MG63 (cell line): ENCODE measurements at places on chromosomes 16 and 17.
A peak's percentile ranks its signal among the peaks of the same experiment; 100 is the strongest.

- no peak for DNase-seq
Observed at GRCh38 chr17:4950746-4951204, at the start of gene ENO3. ENO3 (plus strand) TSS chr17:4951119; CDS start chr17:4951830, 711 bp downstream.

DNA sequence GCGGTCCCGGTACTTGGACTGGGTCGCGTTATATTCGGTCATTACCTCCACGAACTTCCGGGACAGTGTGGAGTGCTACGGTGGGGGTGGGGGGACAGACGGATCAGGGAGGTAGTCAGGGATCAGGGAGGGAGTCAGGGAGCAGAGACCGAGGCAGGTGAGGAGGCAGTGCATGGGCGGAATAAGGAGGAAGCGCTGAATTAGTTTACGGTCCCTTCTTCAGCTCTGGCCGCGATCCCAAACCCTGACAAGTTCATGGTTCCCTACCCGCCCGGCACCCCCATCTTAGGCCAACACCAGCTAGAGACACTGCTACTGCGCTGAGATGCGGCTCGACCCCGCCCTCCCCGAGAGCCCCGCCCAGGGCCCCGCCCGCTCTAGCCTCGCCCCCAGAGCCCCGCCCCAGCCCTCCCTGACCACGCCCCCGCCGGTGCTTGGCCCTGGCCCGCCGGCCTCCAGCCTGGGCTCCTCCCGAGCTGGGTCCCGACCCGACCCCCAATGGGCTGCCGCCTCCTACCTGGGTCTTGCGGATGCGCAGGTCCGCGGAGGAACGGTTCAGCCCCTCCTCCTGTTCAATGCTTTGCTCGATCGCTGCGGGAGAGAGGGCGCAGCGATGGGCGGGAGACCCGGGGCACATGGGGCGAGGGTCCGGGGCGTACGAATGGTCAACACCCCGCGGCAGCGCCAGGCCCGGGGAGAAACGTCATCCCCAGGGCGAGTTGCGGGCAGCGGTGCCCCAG lies 12.1 kb downstream of the HSD3B7 start:
- peak; percentile 83 for DNase-seq

DNA sequence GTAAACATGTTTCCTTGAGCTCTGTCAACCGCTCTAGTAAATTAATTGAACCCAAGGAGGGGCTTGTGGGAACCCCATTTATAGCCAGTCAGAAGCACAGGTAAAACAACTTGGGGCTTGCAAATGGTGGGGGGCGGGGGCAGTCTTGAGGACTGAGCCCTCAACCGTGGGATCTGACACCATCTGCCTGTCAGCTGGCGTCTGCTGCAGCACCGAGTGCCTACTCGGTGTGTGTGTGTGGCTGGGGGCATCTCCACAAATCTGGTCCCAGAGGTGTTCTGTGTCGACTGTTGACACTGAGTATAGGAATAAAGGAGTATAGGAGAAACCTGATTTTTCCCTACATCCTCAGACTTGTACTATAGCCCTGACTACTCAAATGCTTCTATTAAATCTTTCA lies 20.6 kb downstream of the CREBBP start:
- no peak for DNase-seq

DNA sequence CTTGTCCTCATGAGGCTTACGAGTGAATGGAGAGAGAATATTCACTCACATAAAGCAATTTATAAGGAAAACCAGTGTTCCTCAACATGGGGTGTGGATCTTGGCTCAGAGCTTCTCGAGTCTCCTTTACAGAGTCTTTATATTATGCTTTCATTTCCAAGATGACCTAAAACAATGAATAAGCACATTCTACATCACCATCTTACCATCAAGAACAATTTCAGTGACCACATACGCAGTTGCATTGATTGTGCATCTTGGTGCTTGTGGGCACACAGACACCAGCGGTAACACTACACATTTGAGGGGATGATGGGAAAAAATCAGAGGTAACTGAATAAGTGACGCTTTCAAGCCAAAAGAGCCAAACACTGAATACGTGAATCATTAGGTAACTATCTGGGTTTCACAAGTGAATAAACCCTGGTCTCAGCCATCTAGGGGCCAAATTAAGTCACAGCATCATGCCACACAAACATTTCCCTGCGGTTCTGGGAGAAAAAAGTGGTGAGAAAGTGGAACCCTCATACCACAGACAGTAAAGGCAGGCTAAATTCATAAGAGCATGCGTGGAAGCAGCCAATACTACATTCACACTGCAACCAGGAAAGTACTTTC lies 9.4 kb downstream of the CWC25 start:
- no peak for DNase-seq

- no peak for DNase-seq
Observed at GRCh38 chr17:611202-611601, 103.4 kb downstream of the VPS53 start.

DNA sequence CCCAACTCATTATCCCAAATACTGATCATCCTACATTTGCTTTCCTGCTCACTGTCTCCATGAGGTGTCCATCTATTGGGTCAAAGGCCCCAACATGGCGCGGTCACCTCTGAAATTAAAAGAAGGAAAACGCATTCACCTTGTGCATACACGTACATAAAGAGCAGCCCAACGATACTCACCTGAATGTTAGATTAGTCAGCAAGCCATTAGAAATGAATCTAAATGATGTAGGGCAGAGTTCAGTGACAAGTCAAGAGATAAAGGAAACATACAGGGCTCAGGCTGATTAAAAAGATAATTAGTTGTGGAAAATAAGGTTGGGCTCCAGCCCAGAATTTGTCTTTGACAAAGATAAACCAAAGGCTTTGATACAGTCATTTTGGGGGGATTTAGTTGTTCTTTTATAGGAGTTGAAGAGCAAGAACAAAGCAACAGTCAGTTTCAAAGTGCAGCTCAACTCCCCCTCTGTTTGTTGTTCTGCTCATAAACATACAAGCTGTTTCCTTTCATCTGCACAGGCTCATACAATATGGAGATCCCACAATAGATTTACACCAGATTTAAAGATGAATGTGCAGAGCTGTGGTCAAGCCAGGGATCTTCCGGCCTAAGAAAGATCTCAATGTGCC lies 21.1 kb downstream of the NXPH3 start:
- no peak for DNase-seq

- peak; percentile 12 for DNase-seq
Observed at GRCh38 chr16:63289834-63290460, 1253.7 kb upstream of the CDH8 start.

GRCh38 chr17:76872221-76872873 lies 4.1 kb downstream of the MGAT5B start:
- DNase-seq = peak; percentile 95
